NCI-H1417 treated with DMSO at 0.1 percent for 48 hours (cell line): ENCODE measurements at places on chromosomes 7 and 10.

- no peak for DNase-seq
These were observed 303.3 kb upstream of the IGFBP3 start for GRCh38 chr7:46224363-46224762.

GRCh38 chr7:101299511-101300464 lies 21.8 kb downstream of the IFT22 start:
- DNase-seq, result no peak

DNA sequence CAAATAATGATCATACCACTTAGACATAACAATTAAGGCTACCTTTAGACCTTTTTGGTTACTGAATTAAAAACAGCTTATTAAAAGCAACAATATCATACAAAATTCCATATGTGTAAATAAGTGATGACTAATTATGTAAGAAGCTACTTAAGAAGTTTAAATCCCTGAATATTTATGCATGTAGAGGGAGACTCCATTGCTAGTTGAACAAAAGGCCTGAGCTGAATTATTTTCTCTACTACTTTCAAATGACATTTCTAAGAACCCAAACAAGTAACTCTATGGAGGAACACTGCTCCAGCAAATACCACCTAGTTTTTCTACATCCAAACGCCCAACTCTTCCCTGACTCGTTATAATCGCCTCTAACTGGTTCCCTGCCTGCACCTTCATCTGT lies 31.5 kb downstream of the EPC1 start:
- no peak for DNase-seq

GRCh38 chr7:123285076-123285700 lies 85.4 kb upstream of the SLC13A1 start:
- no peak for DNase-seq

GRCh38 chr10:62647375-62648092 lies 157.0 kb upstream of the ADO start:
- no peak for DNase-seq
